ENCODE measurements at places on chromosomes 12 and 14. TPM values are rescaled to one million over a fixed set of nuclear protein-coding genes. Genes with fewer than 3 reads are reported as not detected.

DNA sequence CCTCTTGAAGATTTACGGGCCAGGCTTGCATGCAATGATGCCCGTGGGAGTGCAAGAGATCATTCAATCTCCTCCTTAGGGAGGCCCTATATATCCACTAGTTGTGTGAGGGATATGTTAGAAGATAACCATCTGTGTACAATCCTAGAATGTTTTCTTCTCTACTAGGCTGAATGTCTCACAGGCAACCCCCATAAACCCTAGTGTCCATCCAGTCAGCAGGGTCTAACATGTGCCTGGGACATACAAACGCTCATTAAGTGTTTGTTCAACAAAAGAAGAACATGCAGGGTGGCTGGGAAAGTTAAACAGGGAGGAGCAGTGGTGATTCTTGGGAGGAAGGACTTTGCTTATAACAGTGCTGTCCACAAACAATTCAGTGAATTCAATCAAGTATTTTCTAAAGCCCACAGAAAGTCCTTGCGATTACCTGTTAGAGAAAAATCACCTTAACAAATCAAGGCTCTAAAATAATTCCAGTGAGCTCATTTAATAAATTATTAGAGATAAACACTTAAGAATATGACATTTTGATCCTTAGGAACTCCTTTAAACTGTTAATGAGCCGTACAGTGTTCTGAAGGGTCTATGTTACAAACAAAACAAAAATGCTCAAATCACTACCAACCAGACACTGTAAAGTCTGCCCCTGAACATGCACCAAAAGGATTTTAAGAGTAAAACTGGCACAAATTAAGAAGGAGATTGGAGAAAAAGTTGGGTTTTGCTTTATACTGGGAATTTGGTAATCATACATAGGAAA lies 96.6 kb upstream of the FERMT2 start:
- H3K4me1 ChIP-seq, result no peaks in the 10 kb centered on the region
- DNase-seq, result no peak
- H3K4me3 ChIP-seq, result no peak overlapping the region
- H3K36me3 ChIP-seq, result peaks cover 19% of the 10 kb centered on the region
- H3K27me3 ChIP-seq, result no peaks in the 10 kb centered on the region
- H3K27ac ChIP-seq, result no peak overlapping the region

- H3K27me3 ChIP-seq, result no peaks in the 10 kb centered on the region
- H3K27ac ChIP-seq, result no peak overlapping the region
- H3K4me3 ChIP-seq, result no peak overlapping the region
- H3K4me1 ChIP-seq, result no peaks in the 10 kb centered on the region
Measured at GRCh38 chr12:79266343-79267144, 402.0 kb downstream of the SYT1 start.

- no peaks in the 10 kb centered on the region for H3K27me3 ChIP-seq
- no peak overlapping the region for H3K27ac ChIP-seq
- DNase-seq, result peak; percentile 27
- no peaks in the 10 kb centered on the region for H3K36me3 ChIP-seq
- peaks cover 39% of the 10 kb centered on the region for H3K4me1 ChIP-seq
Measured at GRCh38 chr14:61569812-61570548, 125.3 kb upstream of the HIF1A start.

DNA sequence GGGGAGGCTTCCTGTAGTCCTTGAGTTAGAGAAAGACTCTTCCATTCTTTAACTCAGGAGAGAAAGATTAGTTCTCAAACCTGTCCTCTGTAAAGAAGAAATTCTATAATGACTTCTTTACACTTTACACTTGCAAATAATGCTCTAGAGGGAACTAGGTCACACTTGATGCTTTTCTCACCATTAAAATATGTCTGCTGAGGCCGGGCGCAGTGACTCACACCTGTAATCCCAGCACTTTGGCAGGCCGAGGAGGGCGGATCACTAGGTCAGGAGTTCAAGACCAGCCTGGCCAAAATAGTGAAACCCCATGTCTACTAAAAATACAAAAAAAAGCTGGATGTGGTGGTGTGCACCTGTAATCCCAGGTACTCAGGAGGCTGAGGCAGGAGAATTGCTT lies 6.3 kb downstream of the NTN4 start:
- no peak overlapping the region for H3K4me3 ChIP-seq
- H3K36me3 ChIP-seq, result no peaks in the 10 kb centered on the region
- no peak overlapping the region for H3K27ac ChIP-seq

DNA sequence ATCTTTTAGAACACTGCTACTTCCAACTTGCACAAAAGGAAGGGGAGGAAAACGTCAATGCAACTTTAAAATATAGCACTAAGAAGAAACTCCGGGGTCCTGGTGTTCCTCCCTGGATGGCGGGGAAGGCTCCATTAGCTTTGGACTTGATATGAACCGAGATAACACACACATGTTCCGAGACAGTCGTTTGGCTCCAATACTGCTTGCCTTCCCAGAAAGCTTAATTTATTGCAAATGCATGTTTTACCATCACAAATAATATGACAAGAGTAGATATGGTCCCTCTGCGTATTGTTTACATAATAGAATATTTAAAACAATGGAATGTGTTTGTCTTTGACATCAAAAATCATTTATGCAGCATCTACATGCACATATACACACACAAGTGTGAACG lies 87.6 kb upstream of the CLMN start:
- H3K27me3 ChIP-seq, result no peaks in the 10 kb centered on the region
- no peaks in the 10 kb centered on the region for H3K4me1 ChIP-seq
- H3K4me3 ChIP-seq, result no peak overlapping the region
- no peak for DNase-seq

GRCh38 chr12:112665958-112666357 lies 125.6 kb upstream of the RPH3A start:
- H3K27me3 ChIP-seq, result no peaks in the 10 kb centered on the region
- H3K36me3 ChIP-seq, result no peaks in the 10 kb centered on the region
- no peak overlapping the region for H3K4me3 ChIP-seq

- H3K36me3 ChIP-seq, result no peaks in the 10 kb centered on the region
- no peaks in the 10 kb centered on the region for H3K27me3 ChIP-seq
- H3K27ac ChIP-seq, result no peak overlapping the region
- no peaks in the 10 kb centered on the region for H3K4me1 ChIP-seq
Measured at GRCh38 chr14:94460631-94461416, 8.2 kb upstream of the SERPINA11 start.

DNA sequence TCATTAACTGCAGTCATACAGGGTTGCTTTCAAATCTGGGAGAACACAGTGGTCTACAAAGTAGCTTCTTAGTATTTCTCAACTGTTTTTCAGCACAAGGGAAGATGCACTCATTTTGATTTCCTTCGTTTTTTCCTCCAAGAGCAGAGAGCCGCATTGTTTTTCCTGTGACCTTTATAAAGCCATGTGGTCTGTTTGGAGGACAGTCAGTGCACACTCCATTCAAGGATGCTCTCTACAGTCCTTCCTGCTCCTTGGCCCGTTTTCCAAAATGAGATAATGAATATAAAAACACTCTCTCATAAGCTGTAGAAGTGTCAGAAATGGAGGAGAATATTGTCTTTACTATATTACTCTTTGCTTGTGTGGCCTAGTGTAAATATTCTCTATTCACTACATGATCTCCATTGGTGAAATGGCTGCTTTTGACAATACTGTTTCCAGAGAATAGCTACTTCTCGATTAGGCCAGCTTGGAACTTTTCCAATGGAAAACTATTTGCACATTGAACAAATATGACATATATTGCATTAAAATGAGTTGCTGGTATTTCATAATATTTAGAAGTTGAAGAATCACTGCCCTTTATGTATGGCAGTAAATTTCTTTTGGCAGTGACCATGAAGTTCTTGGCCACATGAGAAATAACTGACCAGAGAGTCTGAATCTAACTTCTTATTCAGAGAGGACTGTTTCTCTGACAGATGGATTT lies 393.1 kb upstream of the RGS6 start:
- H3K4me1 ChIP-seq, result no peaks in the 10 kb centered on the region
- no peak for DNase-seq
- no peaks in the 10 kb centered on the region for H3K36me3 ChIP-seq
- H3K27me3 ChIP-seq, result no peaks in the 10 kb centered on the region
- H3K27ac ChIP-seq, result no peak overlapping the region
- H3K4me3 ChIP-seq, result no peak overlapping the region

DNA sequence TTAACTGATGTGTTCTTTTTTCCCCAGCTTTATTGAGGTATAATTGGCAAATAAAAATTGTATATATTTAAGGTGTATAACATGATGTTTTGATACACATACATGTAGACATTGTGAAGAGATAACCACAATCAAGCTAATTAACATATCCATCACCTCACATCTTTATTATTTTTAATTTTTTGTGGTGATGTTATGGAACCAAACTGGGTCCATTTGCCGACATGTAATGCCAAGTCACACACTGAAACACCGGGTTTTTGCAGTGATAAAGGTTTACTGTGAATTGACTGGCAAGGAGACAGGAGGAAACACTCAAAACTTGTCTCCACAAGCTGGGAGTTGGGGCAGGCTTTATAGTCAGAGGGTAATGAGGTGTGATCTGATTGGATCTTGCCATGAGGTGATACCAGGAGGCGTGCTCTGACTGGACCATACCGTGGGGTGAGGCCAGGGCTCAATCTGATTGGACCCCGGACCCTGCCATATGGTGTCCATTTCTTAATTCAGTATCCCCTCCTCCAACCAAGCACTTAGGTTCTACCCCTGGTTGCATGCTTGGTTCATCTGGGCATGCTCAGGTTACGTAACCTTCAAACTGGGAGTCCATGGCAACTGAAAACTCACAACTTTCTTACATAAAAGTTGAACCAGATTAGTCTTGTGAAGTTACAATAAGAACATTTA lies 11.8 kb upstream of the WSCD2 start:
- H3K4me1 ChIP-seq, result no peaks in the 10 kb centered on the region
- H3K36me3 ChIP-seq, result no peaks in the 10 kb centered on the region
- no peaks in the 10 kb centered on the region for H3K27me3 ChIP-seq

DNA sequence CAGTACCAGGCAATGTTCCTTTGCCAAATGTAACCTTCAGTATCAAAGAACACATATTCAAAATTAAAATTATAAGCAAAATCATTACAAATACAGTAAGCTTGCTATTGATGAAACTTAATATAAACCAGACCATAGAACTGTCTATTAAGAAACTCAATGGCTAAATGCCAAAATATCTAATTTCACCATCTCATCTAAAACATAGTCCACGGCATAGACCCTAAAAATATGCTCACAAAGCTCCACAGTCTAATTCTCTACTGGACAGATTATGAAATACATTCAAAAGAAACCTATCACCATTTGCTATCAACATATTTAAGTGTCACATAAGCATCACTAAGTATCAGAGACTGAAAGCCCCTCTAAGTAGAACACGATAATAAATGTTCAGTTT lies 25.2 kb downstream of the DUSP16 start:
- no peak overlapping the region for H3K27ac ChIP-seq
- H3K36me3 ChIP-seq, result no peaks in the 10 kb centered on the region
- H3K4me3 ChIP-seq, result no peak overlapping the region
- DNase-seq, result no peak
- H3K4me1 ChIP-seq, result peaks cover 33% of the 10 kb centered on the region
- no peaks in the 10 kb centered on the region for H3K27me3 ChIP-seq

- H3K36me3 ChIP-seq, result no peaks in the 10 kb centered on the region
- no peak for DNase-seq
- peaks cover 5% of the 10 kb centered on the region for H3K27me3 ChIP-seq
- H3K4me3 ChIP-seq, result no peak overlapping the region
- H3K27ac ChIP-seq, result no peak overlapping the region
Measured at GRCh38 chr12:6312529-6313325, 2.2 kb downstream of the PLEKHG6 start.

- no peak overlapping the region for H3K27ac ChIP-seq
- H3K27me3 ChIP-seq, result no peaks in the 10 kb centered on the region
- no peak for DNase-seq
- no peaks in the 10 kb centered on the region for H3K4me1 ChIP-seq
- no peaks in the 10 kb centered on the region for H3K36me3 ChIP-seq
Measured at GRCh38 chr14:84312551-84312950, 1217.4 kb upstream of the FLRT2 start.

DNA sequence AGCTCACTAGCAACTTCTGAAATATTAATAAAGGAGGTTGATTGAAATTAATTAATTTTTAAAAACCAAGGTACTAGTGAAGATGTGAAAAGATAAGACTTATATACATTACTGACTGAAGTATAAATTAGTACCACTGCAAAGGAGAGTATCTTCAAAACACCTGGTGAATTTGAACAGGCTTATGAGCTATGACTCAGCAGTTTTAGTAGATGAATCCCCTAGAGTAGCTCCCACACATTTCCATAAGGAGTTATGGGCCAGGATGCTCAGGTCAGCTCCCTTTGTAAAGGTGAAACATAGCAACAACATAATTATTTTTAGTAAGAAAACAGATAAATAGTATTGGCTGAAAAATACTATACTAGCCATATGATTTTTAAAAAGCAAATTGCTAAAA lies 218.6 kb downstream of the SYT1 start:
- H3K4me1 ChIP-seq, result no peaks in the 10 kb centered on the region
- H3K4me3 ChIP-seq, result no peak overlapping the region
- no peaks in the 10 kb centered on the region for H3K36me3 ChIP-seq
- no peak for DNase-seq
- no peaks in the 10 kb centered on the region for H3K27me3 ChIP-seq

GRCh38 chr12:112862636-112863290 lies 44.0 kb upstream of the OAS1 start:
- no peak for DNase-seq
- no peaks in the 10 kb centered on the region for H3K4me1 ChIP-seq
- H3K4me3 ChIP-seq, result no peak overlapping the region
- no peak overlapping the region for H3K27ac ChIP-seq
- H3K36me3 ChIP-seq, result no peaks in the 10 kb centered on the region

GRCh38 chr12:41459906-41460214 lies 271.7 kb downstream of the PDZRN4 start:
- no peaks in the 10 kb centered on the region for H3K36me3 ChIP-seq
- no peaks in the 10 kb centered on the region for H3K4me1 ChIP-seq
- H3K27me3 ChIP-seq, result no peaks in the 10 kb centered on the region
- no peak overlapping the region for H3K27ac ChIP-seq

LETMD1 gene
- 83.7 TPM for total RNA-seq

SMCO3 gene
- total RNA-seq, result not detected

CD4 gene
- total RNA-seq, result 285 TPM

BTG1 gene
- 469 TPM for total RNA-seq

SDR9C7 gene
- total RNA-seq, result not detected

COCH gene
- total RNA-seq, result not detected

RBP5 gene
- total RNA-seq, result 1.3 TPM

TSHR gene
- total RNA-seq, result 0.30 TPM

KTN1 gene
- total RNA-seq, result 126 TPM

SERPINA9 gene
- not detected for total RNA-seq

VWF gene
- 0.17 TPM for total RNA-seq
